ENCODE measurements at places on chromosomes 5 and 9.

GRCh38 chr5:38603691-38604090 lies 47.2 kb upstream of the LIFR start:
- peak; percentile 14 for DNase-seq

- no peak for DNase-seq
Observed at GRCh38 chr5:73856997-73857396, 231.0 kb downstream of the ARHGEF28 start.

- DNase-seq: no peak
Observed at GRCh38 chr5:74641735-74642542, 1.4 kb upstream of the ENC1 start.

GRCh38 chr9:35516479-35516878 lies 26.6 kb downstream of the RUSC2 start:
- DNase-seq: no peak

- DNase-seq: no peak
Observed at GRCh38 chr9:27367921-27368315, 71.0 kb upstream of the EQTN start.

GRCh38 chr5:86748538-86749105 lies 130.9 kb downstream of the COX7C start:
- DNase-seq: no peak

DNA sequence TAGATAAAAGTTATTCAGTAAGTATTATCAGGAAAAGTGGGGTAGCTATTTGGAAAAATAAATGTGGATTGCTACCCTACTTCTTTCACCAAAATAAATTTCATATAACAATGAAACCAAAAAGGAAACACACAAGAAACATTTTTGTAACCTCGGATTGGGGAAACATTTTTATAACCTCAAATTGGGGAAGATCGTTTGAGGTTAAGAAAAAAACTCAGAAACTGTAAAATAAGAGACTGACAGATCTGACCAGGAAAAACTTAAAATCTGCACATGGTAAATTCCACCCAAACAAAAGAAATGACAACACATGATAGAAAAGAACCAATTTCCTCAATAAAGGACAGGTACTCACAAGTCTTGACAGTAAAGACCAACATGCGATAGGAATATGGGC lies 13.5 kb downstream of the EFCAB9 start:
- no peak for DNase-seq

- no peak for DNase-seq
Observed at GRCh38 chr5:43543434-43543833, 13.4 kb downstream of the PAIP1 start.

GRCh38 chr9:121305269-121305994 lies 37.5 kb downstream of the GSN start:
- no peak for DNase-seq

DNA sequence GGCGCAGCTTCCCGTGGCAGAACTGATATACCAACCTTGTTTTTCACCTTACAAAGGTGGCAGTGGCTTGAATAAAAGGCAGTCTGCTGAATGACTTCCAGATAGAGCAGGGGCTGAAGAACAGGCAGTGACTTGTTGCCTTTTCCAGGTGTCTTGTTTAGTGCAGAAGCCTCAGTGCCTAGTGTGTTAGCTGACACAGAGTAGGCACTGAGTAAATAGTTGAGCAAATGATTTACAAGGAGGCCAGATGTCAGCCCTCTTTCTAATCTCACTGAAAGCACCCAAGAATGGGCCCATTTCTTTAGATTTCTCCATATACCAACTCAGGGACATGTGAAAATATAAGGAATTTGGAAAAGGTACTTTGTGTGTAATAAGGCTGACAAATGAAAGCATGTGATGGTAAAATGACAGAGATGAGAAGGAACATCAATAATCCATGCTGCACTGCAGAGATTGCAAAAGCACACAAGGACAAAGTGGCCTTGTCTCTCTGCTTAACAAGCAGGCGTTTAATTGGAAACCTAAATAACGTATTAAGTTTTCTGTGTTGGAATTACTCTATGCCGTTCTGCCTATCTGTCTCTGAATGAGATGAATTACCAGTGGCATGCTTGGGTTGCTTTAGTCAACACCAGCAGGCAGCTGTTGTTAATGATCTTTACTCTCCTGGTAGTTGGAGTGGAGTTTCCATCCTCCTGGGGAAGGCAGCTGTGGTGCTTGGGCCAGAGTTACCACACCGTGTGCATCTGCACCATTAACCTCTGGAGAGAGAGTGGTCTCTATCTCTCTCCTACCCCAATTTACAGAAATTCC lies 360.1 kb upstream of the C9orf72 start:
- no peak for DNase-seq

DNA sequence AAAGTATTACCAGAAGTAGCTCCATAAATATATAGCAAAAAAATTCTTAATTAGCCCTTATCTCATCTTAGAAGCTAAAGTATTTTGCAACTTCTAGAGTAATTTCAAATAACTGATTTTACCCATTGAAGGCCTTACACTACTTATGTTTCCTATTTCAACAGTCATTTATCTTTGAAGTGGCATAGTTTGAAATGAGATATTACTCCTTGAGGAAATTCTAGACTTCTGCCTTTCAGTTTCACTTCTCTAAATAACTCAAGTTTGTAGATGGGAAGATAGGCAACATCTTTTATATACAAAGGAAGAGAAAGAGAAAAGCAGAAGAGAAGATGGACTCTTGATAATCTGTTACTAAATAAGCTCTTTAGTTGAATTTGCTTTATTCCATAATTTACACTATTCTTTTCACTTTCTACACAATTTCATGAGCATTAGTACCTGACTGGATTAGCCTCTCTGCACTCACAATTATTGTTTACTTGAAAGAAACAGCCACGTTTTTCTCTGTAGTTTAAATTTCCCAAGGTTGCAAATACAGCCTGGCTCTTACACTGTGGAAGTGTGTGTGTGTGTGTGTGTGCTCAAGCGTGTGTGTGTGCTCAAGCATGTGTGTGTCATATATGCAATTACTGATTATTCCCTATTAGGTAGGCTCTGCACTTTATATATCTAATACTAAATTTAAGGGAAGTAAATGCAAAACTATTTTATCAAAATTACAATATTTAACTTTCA lies 60.6 kb upstream of the EMB start:
- DNase-seq: no peak

GRCh38 chr5:50873595-50874277 lies 207.3 kb downstream of the PARP8 start:
- DNase-seq: no peak

DNA sequence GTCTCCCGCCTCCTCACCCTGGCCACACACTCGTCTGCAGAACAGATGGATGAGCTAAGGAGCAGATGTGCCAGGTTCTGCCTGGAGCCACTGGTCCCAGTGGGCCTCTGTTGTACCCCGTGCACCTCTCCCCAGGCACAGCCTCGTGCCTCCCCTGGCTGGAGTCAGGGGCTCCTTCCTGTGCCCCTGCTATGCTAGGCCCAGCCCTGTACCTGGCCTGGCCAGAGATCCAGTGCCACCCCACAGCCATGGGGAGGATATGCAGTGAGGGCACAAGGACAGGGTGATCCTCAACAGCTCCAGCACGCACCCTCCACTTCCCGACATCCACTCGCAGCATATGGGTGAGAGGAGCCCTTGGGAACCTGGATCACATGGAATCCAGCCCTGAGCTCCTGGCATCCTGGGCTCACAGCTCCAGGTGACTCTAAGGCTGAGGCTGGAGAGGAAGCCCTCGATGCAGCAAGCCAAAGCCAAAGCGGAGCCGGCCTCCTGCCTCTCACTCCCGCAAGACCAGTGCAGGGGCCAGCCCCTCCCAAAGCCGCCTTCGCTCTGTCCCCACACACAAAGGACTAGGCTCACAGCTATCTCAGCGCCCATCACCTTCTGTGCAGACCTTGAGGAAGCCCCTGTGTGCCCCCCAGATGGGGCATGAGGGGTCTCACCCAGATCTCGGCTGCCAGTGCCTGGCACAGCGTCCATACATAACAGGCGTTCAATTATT lies 23.7 kb upstream of the ADAMTS2 start:
- no peak for DNase-seq

DNA sequence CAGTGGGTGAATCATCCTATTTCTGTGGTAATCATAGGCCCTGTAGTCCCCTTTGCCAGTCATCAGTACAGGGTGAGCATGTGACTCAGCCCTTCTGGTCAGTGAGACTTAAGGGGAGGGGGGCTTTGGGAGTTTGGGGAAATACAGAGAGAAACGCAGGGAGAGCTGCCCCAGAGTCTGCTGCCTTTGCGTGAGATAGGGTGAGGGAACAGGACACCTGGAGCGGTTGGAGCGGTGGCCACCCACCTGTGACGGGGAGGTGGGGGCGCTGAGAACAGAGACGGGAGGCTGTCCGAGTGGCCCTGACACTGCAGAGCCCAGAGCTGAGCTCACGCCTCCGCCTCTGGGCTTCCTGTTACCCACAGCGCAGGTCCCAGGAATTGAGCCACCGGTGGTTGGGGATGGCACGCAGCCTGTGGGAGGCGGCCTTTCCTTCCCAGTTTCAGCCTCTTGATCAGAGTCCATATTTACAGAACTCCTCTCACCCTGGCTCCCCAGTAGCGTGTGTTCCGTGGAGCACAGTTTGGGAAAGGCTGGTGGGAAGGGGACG lies 92.0 kb upstream of the ERCC6L2 start:
- no peak for DNase-seq

GRCh38 chr5:37575541-37576489 lies 196.7 kb downstream of the WDR70 start:
- DNase-seq: no peak

GRCh38 chr5:41637869-41638268 lies 127.5 kb upstream of the PLCXD3 start:
- no peak for DNase-seq

DNA sequence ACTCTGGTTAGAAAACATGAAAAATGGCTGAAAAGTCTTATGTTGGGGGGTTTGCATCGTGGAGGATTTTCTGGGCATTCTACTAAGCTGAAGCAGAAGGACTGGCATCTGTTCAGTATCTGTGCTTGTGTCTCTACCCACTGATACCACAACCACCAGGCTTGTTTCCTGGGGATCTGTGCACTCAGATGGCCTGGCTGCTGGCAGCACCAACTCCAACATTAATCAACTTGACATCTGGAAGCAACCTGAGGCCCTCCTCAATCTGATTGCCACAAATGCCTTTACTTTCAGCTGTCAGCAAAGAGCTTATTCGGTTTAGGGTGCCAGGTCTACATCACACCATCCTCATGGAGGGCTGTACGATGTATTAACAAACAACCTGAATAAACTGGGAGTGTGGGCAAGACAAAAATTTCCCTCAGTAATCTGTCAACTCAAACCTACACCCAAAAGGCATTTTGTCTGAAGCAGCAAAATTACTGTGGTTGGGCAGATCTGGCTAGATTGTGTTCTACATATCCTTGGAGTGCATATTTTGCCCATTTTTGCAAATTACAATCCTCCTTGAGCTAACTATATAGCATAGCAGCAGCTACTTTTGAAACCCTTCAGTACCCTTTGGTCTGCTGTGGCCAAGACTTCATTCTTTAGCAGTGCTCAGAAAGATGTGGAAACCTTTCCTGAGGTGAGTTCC lies 74.6 kb downstream of the FOXD1 start:
- no peak for DNase-seq

DNA sequence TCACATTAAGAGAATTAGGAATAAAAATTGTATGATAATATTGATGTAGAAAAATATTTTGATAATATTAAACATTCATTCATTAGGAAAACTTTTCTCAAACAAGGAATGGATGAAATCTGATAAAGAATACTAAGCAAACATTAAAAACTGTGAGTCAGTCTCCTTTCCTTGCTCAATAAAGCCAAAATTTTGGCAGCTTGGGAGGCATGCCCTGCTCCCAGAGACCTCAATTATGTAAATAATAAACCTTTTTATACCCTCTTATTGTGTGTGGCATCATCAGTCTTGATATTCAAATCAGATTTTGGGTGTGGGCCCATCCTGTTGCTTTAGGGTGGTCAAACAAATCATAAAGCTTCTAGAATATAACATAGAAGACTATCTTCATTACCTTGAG lies 36.6 kb upstream of the CCL21 start:
- no peak for DNase-seq

DNA sequence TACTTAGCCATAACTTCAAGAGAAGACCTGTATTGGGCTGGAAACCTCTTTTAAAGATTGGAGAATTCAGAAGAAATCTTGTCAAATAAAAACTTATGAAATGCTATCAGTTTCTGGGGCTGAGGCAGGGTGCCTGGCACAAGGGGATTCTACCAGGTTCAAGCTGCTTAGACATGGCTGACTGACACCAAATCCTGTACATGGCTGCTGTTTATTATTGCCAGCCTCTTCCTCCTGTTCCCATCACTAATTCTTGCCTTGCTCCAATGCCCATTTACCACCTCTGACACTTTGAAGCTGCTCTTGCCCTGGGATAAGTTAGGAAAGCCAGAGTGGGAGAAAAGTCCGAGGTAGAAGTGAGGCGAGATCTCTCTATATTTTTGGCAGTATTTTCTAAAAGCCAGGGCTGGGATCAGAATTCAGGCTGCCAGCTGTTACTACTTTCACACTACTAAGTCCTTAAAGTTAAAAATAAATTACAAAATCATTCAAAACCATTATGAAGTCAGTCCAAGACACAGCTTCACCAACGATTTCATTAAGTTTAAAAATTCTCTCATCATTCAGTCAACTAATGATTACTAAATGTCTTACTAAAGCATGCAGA lies 66.3 kb upstream of the TNFAIP8 start:
- DNase-seq: no peak

DNA sequence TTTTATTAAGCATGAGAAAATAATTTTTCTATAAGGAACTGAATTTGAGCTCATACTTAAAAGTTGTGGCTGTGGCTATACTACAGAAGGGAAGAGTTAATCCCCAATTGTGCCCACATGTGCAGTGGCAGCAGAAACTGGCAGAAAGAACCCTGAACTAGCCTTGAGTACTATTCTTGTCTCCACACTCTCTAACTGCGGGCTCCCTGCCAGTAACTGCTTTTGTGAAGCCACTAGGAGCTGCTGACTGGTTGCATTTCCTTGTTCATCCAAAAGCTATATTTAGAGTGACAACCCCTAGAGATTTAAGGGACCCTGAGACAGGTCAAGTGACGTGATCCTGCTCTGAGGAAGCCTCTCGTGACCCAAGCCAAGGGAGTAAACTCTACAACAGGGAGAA lies 238.6 kb downstream of the ELAVL2 start:
- no peak for DNase-seq

DNA sequence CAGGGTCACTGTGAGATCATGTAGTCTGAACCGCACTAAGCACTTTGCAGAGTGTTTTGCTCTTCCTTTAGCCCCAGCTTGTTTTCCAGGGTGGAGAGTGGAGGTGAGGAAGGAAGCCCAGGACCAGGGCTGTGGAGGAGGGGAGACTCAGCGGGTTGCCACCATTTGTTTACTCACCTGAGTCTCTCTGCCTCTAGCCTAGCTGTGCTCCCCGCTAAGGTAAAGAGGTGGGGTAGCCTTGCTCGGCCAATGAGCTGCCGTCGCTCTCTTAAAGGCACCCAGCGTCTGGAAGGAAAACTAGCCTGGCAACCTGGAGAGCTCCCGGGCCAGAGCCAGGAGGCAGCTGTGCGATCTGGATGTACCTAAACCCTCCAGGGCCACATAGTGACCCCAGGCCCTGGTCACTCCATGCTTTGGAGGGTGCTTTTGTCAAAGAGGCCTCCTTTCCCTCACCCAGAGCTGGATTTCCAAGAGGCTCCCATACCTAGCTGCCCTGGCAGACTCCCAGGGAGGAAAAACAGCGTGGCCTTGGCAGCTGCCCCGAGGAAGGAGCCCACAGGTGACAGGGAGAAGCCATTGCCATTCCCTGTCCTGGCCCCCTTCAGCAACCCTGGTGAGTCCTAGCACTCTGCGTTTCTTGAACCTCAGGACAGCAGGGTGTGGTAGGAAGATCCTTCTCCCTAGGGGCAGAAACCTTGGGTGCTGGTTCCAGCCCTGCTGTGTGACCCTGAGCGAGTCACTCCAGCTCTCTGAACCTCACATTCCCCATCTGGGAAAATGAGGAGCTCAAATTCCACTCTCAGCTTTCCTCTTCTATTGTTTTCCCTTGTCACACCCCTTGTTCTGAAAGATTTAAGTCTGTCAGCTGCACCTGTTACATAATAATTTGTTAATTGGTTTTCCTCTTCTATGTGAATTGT lies 42.4 kb upstream of the LARP1 start:
- DNase-seq: no peak
